ENCODE measurements at places on chromosomes 2 and 18.

GRCh38 chr2:233029321-233029720 lies 3.2 kb upstream of the NEU2 start:
- no peak for DNase-seq

- DNase-seq, result no peak
These were observed 3.9 kb upstream of the MATN3 start for GRCh38 chr2:20016346-20016745.

DNA sequence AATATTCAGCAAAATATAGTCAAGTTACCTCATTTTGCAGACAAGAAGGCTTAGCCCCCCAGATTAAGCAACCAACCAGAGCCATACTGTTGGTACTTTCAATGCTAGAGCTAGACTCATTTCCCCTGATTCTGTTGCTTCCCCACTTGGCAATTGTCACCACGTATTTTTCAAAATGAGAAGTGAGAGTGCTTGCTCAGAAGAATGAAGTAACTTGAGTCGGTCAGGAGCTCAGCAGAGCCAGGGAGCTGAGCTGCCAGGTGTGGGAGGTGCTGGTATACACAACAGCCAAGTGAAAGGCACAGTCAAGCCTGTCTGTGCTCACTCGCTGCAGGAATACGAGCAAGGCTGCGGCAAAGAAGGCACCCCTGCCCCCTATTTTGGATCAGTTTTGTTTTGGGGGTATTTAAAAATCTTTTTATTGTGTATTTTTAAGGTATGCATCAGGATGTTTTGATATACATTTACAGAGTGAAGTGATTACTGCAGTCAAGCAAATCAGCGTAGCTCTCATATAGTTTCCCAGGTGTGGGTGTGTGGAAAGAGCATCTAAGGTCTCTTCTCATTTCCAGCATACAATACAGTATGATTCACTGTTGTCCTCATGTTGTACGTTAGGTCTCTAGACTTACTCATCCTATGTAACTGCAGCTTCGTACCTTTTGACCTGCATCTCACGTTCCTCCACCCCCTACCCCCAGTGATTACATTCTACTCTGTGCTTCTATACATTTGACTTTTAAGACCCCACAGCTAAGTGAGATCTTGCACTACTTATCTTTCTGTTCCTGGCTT lies 62.4 kb downstream of the MRPS9 start:
- no peak for DNase-seq

DNA sequence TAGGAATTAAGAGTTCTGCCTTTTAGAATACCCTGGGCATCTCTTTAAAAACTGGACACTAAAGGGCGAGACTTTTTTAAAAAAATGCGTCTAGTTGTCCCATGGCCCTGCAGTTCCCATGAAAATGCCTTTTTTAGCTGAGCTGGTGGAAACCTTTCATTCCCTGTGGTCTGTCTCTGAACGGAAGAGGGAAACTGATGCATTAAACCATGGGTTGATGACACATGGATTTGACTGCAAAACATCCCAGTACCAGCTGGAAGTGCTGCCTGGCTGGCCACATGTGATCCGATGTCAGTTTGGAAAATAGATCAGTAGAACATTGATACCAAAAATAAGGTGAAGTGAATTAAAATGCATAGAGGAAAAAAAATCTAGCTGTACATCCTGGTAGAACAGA lies 129.2 kb downstream of the MYO1B start:
- DNase-seq, result no peak

- DNase-seq, result no peak
These were observed 300.8 kb downstream of the BCL11A start for GRCh38 chr2:60252581-60253150.

- no peak for DNase-seq
These were observed 213.4 kb downstream of the RND3 start for GRCh38 chr2:150274108-150274507.

- no peak for DNase-seq
These were observed 123.5 kb upstream of the PELI1 start for GRCh38 chr2:64267699-64268098.

GRCh38 chr18:36594621-36595020 lies 234.2 kb downstream of the TPGS2 start:
- no peak for DNase-seq

GRCh38 chr2:33229646-33230045 lies 246.8 kb upstream of the RASGRP3 start:
- no peak for DNase-seq

- DNase-seq, result no peak
These were observed 145.7 kb downstream of the CERS6 start for GRCh38 chr2:168601741-168602140.

- no peak for DNase-seq
These were observed 70.8 kb upstream of the NOSTRIN start for GRCh38 chr2:168731616-168732015.

DNA sequence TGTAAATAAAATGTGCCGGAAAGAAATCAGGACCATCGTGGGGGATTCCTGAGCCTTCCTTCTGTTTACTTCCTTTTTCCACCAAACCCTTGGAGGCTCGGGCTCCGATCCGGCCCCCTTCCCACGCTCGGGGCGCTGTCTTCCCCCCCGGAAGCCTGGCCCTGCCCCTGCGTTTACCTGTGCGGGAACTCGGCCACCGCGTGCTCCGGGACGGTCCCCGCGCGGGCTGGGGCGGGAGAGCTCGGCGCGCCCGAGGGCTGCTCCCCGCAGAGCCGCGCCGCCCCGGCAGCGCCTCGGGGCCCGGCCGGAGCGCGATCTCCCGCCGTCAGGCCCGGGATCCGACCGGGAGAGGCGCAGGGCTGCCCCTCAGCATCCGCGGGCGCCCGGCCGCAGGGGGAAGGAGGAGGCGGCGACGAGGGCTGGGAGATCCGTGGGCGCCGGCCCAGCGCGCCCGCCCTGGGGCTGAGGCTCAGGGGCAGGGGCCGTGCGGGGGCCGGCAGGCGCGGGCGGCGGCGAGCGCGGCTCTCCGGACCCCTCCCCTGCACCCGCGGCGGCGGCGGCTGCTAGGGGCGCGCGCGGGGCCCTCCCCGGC lies 435 bp downstream of the ADCY3 start:
- no peak for DNase-seq

GRCh38 chr18:31093294-31093693 lies 8.9 kb downstream of the DSC2 start:
- DNase-seq, result no peak

- no peak for DNase-seq
These were observed 76.0 kb downstream of the CBLN2 start for GRCh38 chr18:72468021-72468710.

GRCh38 chr2:191957996-191958860 lies 111.3 kb upstream of the CAVIN2 start:
- DNase-seq, result no peak

DNA sequence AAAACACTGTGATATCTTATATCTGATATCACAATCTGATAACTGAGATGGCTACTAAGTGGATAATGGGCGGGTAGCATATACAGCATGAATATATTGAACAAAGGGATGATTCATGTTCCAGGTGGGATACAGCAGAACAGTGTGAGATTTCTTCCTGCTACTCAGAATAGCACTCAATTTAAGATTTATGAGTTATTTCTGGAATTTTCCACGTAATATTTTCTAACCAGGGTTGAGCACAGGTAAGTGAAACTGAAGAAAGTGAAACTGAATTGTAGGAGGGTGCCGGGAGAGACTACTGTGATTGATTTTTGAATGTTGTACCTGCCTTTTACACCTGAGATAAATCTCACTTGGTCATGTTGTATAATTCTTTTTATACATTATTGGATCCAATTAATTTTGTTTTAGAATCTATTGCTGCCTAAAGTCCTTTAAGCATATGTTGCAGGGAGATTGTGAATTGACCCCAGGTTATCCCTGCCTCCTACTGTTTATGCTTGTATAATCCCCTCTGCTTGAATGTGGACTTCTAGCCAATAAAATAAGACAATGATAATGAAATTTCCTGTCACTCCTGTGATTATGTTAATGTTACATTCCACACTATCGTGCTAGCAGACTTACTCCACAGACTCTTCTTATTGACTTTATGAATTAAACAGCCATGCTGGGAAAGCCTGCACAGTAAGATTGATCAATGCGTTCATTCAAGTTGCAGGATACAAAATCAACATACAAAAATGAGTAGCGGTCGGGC lies 67.6 kb upstream of the RBBP8 start:
- DNase-seq, result no peak

GRCh38 chr2:231706731-231707624 lies 1.3 kb upstream of the PTMA start:
- DNase-seq, result peak; percentile 99

DNA sequence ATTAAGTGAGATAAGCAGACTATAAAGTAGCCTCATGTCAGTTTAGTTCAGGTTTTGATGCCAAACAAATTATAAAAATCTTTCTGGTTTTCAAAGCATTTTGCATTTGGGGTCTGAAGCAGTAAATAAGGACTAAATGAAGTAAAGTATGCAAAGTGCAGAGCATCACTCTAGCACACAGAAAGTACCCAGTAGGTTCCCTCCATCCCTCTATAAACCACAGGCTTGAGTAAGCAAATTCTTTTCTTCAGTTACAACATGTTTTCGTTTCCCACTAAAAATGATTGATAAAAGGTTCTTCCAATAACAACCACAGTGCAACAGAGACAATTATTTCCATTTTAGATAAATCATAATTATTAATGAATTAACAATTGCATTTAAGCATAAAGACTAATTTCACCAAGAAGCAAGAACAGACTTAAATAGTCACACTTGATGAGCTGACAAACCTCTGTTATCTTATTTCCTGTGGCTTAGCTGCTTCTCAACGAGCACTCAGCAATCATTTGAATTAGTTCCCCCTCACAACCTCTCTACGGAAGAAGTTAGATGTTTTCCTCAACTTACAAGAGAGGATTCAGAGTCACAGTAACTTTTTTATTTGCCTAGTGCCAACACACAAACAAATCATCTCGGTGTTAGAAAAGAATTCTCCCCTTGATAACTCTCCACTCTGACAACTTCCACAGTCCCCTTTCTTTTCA lies 249.8 kb downstream of the NBAS start:
- DNase-seq, result no peak

GRCh38 chr2:86054535-86055082 lies 51.1 kb downstream of the POLR1A start:
- DNase-seq, result no peak

DNA sequence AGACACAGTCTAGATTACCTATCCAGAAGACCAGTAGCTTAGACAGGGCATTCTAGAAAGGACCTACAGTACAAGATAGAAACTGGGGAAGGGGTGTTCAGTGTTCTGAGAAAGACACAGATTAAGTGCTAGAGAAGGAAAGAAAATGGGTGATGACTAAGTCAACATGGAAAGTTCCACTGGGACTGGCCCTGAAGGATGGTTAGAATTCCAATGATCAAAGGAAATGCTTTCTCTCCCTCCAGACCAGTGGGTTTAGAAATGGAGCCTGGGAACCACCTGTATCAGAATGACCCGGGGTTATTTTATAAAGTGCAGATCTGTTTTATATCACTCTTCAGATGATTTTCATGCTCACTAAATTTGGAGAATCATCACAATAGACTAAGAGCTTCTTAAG lies 5.8 kb upstream of the COLEC12 start:
- no peak for DNase-seq

DNA sequence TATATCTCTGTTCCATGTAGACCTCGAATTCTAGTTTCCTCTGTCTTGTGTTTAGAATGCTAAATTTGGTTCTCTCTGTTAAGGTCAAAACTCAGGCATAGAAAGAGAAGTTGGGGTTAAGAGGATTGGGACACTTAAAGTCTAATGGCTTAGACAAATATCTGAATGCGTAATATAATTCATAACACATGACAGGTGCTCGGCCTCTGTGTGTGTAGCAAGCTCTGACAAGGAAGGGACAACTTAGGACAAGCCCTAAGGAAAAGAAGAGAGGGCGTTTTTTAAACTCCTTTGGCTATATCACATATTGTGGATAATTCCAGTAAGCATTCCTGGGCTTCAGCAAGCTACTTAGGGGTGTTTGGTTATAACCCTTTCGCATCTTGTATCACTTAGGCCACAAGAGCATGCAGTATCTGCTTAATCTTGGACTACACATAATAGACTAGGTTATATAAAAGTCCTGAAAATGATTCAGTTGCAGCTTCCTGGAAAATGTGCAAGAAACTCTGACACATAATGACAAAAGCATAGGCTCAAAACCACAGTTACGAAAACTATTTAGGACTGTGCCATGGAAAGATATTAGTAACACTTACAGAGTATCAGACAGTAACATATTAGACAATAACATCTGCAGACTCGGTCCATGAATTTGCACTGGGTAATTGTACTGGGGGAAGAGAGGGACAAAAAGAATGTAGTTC lies 16.1 kb upstream of the CREB1 start:
- DNase-seq, result no peak

- DNase-seq, result no peak
These were observed 645.7 kb downstream of the SLC4A3 start for GRCh38 chr2:220273082-220273481.

DNA sequence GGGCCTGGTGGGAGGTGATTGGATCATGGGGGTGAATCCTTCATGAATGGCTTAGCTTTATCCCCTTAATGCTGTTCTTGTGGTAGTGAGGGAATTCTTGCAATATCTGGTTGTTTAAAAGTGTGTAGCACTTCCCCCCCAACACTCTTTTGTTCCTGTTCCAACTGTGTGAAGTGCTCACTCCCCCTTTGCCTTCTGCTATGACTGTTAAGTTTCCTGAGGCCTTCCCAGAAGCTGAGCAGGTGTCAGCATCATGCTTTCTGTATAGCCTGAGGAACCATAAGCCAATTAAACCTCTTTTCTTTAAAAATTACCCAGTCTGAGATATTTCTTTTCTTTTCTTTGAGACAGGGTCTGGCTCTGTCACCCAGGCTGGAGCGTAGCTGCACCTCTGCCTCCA lies 139.4 kb downstream of the RNF152 start:
- DNase-seq, result no peak

GRCh38 chr2:226898897-226899296 lies 63.0 kb downstream of the RHBDD1 start:
- DNase-seq, result no peak

Measured in chondrocyte (in vitro differentiated cells).